ENCODE measurements at places on chromosomes 1 and 21.

GRCh38 chr1:54477153-54477561, 70.9 kb upstream of the ACOT11 start:
- no peaks in the 10 kb centered on the region for H3K27me3 ChIP-seq
- H3K36me3 ChIP-seq = no peaks in the 10 kb centered on the region
- DNase-seq = no peak
- peaks cover 16% of the 10 kb centered on the region for H3K4me1 ChIP-seq
- no peak overlapping the region for H3K4me3 ChIP-seq

DNA sequence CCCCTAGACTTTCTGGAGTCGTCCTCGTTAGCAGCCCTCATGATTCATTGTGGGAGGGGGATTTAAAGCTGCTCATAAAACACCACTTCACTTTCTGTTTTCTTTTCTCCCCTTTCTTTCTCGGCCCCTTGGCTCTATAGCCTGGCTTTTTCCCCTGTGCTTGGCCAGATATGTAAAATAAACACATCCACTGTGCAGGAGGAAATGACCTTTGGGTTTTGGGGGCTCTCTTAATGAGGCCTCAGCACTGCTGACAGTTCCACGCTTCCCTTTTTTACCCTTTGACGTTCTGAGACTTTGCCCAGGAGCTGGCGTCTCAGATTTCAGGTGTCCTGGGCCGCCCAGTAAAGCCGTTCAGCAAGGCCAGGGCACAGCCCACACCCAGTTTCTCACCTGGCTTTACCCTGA, 65.7 kb downstream of the RUNX3 start:
- no peaks in the 10 kb centered on the region for H3K4me1 ChIP-seq
- H3K4me3 ChIP-seq = no peak overlapping the region
- no peaks in the 10 kb centered on the region for H3K27me3 ChIP-seq
- no peaks in the 10 kb centered on the region for H3K36me3 ChIP-seq

GRCh38 chr1:32985226-32985625, 20.6 kb upstream of the RNF19B start:
- no peaks in the 10 kb centered on the region for H3K27me3 ChIP-seq
- H3K4me3 ChIP-seq = no peak overlapping the region
- no peak overlapping the region for H3K27ac ChIP-seq
- peaks cover 7% of the 10 kb centered on the region for H3K4me1 ChIP-seq
- DNase-seq = no peak

DNA sequence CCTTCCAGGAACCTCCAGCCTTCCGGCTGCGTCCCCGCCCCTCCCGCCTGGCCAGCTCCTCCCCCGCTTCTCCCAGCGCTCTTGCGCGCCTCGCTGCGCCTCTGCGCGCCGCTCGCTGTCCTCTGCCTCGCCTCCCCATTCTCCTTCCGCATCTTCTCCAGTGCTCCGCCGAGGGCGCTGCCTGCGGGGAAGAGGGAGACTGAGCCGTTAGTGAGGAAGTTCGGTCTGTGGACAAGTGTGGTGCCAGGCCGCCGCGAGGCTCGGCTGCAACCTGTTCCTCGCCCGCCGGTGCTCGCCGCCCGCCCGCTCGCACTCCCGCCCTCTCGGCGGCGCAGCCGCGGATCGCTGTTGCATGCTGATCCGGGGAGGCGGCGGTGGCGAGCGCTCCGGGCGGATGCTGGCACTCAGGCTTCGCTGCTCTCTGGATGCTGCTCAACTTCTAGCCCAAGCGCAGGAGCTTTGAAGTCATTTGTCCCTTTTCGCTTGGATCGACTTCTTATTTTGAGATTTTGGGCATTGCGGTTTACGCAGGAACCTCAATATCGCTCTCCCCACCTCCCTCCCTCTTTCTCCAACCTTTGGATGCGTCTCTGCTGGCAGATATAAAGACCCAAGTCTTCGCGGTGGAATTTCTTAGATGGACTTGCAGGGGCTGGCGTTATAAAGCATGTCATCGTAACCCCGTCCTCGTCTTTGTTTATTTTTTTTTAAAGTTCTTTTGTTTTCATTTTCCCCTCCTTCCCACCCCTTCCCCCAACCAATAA, 614 bp upstream of the CACNA1E start:
- peaks cover 9% of the 10 kb centered on the region for H3K27me3 ChIP-seq
- no peak overlapping the region for H3K27ac ChIP-seq
- peaks cover 11% of the 10 kb centered on the region for H3K4me1 ChIP-seq

GRCh38 chr1:27979151-27979858, 19.5 kb downstream of the XKR8 start:
- H3K27me3 ChIP-seq = no peaks in the 10 kb centered on the region
- H3K27ac ChIP-seq = peak overlapping the region; percentile 26
- H3K4me1 ChIP-seq = no peaks in the 10 kb centered on the region
- H3K4me3 ChIP-seq = no peak overlapping the region
- no peak for DNase-seq

DNA sequence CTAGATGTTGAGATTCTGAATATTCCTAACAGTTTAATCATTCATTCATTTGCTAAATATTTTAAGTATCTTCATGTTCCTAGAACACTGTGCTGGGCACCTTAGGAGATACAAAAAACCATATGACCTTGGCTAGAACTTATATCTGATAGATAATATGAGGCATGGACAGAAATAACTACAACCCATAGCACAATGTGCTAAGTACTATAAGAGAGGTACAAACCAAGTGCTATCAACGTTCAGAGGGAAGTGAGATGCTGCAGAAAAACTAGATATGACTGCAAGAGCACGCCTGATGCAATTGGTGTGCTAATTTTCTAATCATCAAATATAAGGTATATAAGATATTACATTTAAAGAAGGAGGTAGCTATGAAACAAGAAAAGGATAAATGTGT, 10.7 kb downstream of the NMNAT2 start:
- H3K4me1 ChIP-seq = no peaks in the 10 kb centered on the region
- no peaks in the 10 kb centered on the region for H3K27me3 ChIP-seq
- H3K27ac ChIP-seq = no peak overlapping the region
- H3K4me3 ChIP-seq = no peak overlapping the region
- H3K36me3 ChIP-seq = no peaks in the 10 kb centered on the region
- no peak for DNase-seq

- no peaks in the 10 kb centered on the region for H3K4me1 ChIP-seq
- no peaks in the 10 kb centered on the region for H3K36me3 ChIP-seq
- no peak for DNase-seq
- H3K27ac ChIP-seq = no peak overlapping the region
- no peaks in the 10 kb centered on the region for H3K27me3 ChIP-seq
These were observed 1.2 kb downstream of the MCOLN2 start for GRCh38 chr1:84995484-84996334.

DNA sequence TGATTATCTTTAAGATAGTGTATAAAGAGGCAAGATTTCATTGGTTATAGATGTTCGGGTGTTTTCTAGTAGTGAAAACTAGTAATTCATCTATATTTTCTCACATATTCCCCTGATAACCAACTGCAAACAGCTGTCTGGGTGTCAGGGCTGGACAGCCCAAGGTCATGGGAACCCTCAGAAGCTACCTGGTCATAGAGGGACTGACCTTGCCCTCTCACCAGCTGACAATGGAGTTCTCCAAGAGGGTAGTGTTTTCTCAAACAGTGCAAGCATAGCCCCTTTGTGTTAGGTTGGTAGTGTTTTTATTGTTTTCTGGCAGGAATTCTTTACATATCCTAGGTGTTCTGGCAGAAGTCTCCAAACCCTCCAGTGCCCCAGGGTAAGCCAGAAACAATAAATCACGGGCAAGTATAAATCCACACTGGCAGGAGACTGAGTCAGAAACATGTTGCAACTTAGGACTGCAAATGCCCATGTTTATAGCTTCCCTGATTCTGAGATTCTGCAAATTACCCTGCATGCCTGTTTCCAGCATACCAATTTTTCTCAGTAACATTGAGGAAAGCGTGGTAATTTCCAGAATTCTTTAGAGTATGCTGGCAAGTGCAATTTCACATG, 82.8 kb upstream of the ATP1A1 start:
- H3K4me1 ChIP-seq = no peaks in the 10 kb centered on the region
- H3K4me3 ChIP-seq = no peak overlapping the region
- H3K36me3 ChIP-seq = no peaks in the 10 kb centered on the region
- no peak overlapping the region for H3K27ac ChIP-seq
- H3K27me3 ChIP-seq = no peaks in the 10 kb centered on the region
- no peak for DNase-seq

DNA sequence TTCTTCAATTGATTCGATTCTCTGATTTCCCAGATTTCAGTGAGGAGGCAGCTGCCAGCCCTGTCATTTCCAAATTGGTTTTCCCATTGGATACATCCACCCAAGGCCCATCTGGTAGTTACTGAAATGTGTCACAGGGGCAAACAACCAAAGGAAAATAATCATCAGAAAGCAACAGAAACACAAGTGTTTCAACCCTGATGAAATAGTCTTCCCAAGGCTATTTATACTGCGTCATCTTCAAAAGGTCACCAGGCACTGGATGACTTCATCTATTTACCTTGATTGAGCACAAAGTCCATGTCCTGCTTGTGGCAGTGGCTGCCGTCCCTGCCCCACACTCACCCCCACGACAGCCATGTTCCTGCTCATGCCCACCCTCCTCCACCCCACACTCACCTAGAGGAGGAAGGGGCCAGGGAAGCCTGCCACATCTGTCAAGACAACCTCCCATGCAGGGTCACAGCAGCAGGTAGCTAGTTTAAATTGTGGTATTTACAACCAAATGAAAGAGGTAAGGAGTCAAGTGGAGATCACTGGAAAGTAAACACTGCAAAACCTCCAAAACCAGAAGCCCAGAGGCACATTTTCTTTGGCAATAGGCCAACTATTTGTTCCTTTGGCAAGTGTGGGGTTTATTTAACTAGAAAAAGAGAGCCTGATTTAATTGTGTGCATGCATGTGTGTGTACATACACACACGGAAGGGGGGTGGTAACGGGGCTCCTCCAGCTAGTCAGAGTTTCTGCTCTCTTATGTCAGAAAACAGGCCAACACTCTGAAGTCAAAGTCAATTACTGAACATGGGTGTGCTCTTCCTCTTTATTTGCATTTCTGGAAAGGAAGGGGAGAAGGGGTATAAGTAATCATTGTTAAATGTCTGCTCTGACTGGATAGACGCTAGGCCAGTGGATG, 49.5 kb upstream of the RAB4A start:
- DNase-seq = no peak
- H3K4me3 ChIP-seq = no peak overlapping the region
- no peaks in the 10 kb centered on the region for H3K27me3 ChIP-seq
- no peaks in the 10 kb centered on the region for H3K4me1 ChIP-seq
- H3K27ac ChIP-seq = no peak overlapping the region

DNA sequence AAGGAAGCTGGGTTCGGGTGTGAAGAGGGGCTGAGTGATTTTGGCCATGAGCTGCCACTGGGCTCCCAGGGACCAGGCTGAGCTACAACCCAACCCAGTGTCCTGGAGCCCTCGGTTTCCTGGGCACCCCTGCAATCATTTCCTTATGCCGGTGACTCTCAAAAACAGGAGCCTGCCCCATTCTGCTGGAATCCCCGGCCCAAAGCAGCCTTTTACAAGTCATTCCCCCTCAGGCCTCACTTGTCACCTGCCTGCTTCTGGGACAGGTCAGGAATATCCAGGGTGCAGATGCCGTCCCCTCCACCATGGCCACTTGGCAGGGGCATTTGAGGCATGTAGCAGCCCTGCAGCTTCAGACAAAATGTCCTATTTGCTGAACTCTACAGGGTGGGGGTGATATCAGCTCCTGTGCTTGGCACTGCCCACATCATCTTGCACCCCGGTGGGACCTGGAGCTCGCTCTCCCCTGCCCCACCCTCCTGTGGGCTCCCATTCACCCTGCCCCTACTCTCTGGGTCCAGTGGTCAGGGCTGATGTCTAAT, 30.0 kb downstream of the CDK18 start:
- H3K27ac ChIP-seq = no peak overlapping the region
- H3K4me1 ChIP-seq = no peaks in the 10 kb centered on the region
- no peak overlapping the region for H3K4me3 ChIP-seq

DNA sequence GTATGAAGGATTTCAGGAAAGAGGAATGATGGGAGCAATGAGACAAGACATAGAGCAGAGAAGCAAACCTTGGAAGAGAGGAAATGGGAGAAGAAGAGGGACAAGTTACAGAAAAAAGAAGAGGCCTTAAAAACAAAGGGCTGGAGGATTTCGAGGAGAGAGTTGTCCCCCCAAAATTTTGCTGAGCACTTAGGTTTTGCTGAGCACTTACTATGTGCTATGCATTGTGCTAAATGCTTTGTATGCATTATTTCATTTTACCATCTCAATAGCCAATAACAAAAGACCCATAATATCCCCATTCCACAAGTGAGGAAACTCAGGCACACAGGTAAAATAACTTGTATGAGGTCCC, 2.5 kb upstream of the TRIM63 start:
- no peak overlapping the region for H3K27ac ChIP-seq
- H3K4me3 ChIP-seq = no peak overlapping the region
- H3K4me1 ChIP-seq = no peaks in the 10 kb centered on the region
- no peaks in the 10 kb centered on the region for H3K36me3 ChIP-seq

DNA sequence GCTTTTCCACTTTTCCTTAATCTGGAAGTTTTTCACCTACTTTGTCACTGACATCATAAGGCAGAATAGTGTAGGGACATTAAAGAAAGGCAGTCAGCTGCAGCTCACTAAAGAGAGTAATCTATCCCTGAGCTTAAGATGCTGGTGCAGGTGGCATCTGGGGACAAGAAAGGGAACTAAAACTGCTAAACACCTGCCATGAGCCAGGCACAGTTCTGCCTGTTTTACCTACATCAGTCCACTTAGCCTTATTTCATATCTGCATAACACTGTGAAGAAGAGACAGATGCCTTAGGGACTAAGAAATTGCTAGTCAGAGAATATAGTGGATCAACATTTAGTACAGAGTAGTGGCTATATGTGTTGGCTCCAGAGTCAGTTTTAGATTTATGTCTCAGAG, 88.1 kb downstream of the GPATCH2 start:
- H3K27ac ChIP-seq = no peak overlapping the region
- no peak overlapping the region for H3K4me3 ChIP-seq
- no peaks in the 10 kb centered on the region for H3K36me3 ChIP-seq
- no peak for DNase-seq

GRCh38 chr1:36175137-36176095, 19.5 kb downstream of the MAP7D1 start:
- H3K27me3 ChIP-seq = no peaks in the 10 kb centered on the region
- DNase-seq = no peak
- peaks cover 4% of the 10 kb centered on the region for H3K4me1 ChIP-seq
- no peak overlapping the region for H3K4me3 ChIP-seq
- peak overlapping the region; percentile 43 for H3K27ac ChIP-seq

GRCh38 chr1:7333620-7334019, 437.5 kb upstream of the VAMP3 start:
- no peak overlapping the region for H3K4me3 ChIP-seq
- no peak for DNase-seq
- H3K4me1 ChIP-seq = peaks cover 7% of the 10 kb centered on the region
- H3K27ac ChIP-seq = no peak overlapping the region
- H3K27me3 ChIP-seq = no peaks in the 10 kb centered on the region
- no peaks in the 10 kb centered on the region for H3K36me3 ChIP-seq

DNA sequence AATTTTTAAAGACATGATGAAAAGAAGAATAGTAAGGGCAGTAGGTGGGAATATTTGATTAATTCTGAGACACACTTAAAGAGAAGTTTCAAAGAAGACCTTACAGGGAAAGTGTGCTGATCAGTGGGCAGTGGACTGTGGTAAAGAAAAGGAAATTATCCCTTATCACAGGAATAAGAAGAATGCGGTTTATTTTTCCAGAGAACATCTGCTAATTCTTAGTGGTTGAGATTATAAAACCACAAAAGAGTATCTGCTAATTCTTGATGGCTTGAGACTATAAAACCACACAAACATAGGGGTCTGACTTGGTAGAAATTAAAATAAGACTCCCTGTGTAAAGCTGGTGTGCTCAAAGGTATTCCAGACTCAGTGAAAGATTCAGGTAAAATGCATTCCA, 60.0 kb upstream of the KCTD3 start:
- DNase-seq = no peak
- no peak overlapping the region for H3K4me3 ChIP-seq
- no peaks in the 10 kb centered on the region for H3K36me3 ChIP-seq
- no peaks in the 10 kb centered on the region for H3K27me3 ChIP-seq

- H3K27ac ChIP-seq = no peak overlapping the region
- no peak overlapping the region for H3K4me3 ChIP-seq
- DNase-seq = no peak
These were observed 93.0 kb upstream of the TENT5C start for GRCh38 chr1:117512728-117513321.
